Upper lobe of left lung (tissue), 6 donors: ENCODE measurements at places on chromosomes 1 and 21. TPM values are rescaled to one million over a fixed set of nuclear protein-coding genes. Genes with fewer than 3 reads are reported as not detected.
A peak's percentile ranks its signal among the peaks of the same experiment; 100 is the strongest.

DNA sequence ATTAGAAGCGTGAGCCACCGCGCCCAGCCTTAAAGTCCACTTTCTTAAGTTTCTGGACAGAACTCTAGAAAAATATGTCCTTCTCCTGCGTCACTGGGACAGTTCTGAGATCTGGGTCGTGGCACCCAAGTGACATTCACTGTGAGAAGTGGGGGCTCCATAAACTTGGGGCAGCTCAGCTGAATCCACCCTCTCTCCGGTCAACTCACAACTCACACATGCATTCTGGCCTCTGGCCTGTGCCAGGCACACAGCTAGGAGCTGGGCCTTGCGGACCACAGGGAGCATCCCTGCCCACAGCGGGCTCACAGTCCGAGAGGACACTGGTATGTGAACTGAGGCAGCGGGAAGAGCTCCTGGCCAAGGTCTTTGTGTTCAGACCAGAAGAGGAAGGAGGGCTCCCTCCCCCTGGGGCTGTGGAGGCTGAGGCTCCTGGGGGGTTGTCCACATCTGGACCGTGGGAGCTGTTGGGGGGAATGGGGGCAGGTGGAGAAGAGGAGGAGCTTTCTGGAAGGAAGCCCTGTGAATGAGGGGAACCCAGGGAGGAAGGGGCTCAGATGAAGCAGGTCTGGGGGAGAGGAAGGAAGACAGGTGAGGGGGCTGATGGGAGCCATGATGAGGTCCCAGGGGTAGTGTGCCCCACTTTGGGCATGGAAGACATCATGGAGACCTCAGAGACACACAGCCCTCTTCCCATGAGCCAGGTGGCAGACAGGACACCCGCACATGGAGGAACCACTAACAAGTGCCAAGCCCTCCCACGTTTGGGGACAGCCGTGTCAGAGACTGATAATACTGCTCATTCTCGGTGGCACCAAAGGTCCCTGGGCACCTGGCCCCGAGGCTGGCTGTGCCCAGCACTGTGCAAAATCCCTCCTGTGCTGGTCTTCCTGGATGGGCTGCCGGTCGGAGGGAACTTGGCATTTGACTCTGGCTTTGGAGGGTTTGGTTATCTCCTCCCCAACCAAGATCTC is 191.0 kb upstream of the VAMP3 start:
- no peak overlapping the region for H3K27ac ChIP-seq
- no peak for DNase-seq
- no peak overlapping the region for H3K4me3 ChIP-seq
- H3K36me3 ChIP-seq, result no peaks in the 10 kb centered on the region

DNA sequence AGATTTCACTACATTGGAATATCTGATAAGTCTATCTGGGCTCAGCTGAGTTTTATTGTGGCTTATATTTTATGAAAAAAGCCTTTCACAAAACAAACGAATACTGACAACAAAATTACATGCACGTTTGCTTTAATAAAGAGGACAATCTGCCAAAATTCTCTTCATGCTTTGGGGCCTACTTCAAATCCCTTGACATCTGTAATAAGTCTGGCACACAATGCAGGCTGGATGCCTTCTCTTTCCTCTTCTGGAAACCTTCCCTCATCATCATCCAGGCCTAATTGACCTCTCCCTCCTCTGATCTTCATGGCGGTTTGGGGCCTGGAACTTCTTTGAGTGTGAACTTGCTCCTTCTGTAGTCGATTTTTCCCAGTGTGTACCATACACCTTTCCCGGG is 70.3 kb downstream of the MAP10 start:
- no peak for DNase-seq
- H3K27me3 ChIP-seq, result no peaks in the 10 kb centered on the region
- no peak overlapping the region for H3K27ac ChIP-seq
- no peaks in the 10 kb centered on the region for H3K36me3 ChIP-seq

- no peaks in the 10 kb centered on the region for H3K4me1 ChIP-seq
- H3K36me3 ChIP-seq, result no peaks in the 10 kb centered on the region
- H3K27ac ChIP-seq, result no peak overlapping the region
- H3K27me3 ChIP-seq, result no peaks in the 10 kb centered on the region
- H3K4me3 ChIP-seq, result no peak overlapping the region
Measured at GRCh38 chr21:33011462-33011861, 14.3 kb upstream of the OLIG2 start.

- no peaks in the 10 kb centered on the region for H3K4me1 ChIP-seq
- no peak overlapping the region for H3K27ac ChIP-seq
- no peaks in the 10 kb centered on the region for H3K36me3 ChIP-seq
- no peaks in the 10 kb centered on the region for H3K27me3 ChIP-seq
- DNase-seq, result no peak
- H3K4me3 ChIP-seq, result no peak overlapping the region
Measured at GRCh38 chr21:37593740-37594471, 227.3 kb downstream of the DYRK1A start.

Gene TNFAIP8L2
- total RNA-seq, result 19.1 TPM

Gene NEK2
- not detected for total RNA-seq

Gene TFF1
- not detected for total RNA-seq

Gene KCNQ4
- total RNA-seq, result 0.60 TPM

Gene CD1E
- 2.1 TPM for total RNA-seq

- H3K27me3 ChIP-seq, result no peaks in the 10 kb centered on the region
- DNase-seq, result no peak
- peak overlapping the region; percentile 86 for H3K27ac ChIP-seq
- H3K36me3 ChIP-seq, result no peaks in the 10 kb centered on the region
- no peaks in the 10 kb centered on the region for H3K4me1 ChIP-seq
Measured at GRCh38 chr1:72283022-72283306, 625 bp upstream of the NEGR1 start.

DNA sequence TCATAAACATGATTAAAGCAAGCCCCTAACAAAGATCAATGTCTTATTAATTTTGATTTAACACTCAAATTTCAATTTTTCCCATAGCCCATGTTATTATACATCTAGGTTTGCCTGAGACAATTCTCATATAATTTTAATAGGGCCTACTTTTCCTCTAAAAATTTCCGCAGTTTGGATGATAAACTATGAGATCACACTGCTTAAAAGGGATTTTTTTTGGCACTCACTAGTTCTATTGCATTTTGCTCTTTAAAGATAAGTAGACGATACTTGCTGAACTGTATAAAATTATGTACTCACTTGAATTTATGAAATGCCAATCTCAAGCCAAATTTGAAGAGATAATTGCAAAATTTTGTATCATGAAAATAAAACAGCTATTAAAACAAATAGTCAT is 480.4 kb upstream of the ZRANB2 start:
- H3K27ac ChIP-seq, result no peak overlapping the region
- no peaks in the 10 kb centered on the region for H3K27me3 ChIP-seq
- DNase-seq, result no peak
- peaks cover 3% of the 10 kb centered on the region for H3K4me1 ChIP-seq
- H3K4me3 ChIP-seq, result no peak overlapping the region
- H3K36me3 ChIP-seq, result no peaks in the 10 kb centered on the region

Gene ORC1
- 0.94 TPM for total RNA-seq

DNA sequence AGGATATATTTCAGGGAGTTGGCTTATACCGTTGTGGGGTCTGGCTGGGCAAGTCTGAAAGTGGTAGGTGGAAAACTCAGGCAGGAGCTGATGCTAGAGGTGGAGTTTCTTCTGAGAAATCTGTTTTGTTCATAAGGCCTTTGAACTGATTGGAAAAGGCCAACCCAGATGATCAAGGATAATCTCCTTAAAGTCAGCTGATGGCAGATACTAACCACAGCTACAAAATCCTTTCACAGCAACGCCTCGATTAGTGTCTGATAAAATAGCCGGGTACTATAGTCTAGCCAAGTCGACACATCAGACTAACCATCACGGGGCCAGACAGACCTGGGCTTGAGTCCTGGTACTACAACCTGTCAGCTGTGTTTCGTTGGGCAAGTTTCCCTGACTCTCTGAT is 21.4 kb downstream of the OPRD1 start:
- no peak overlapping the region for H3K4me3 ChIP-seq
- no peaks in the 10 kb centered on the region for H3K4me1 ChIP-seq
- H3K36me3 ChIP-seq, result no peaks in the 10 kb centered on the region
- DNase-seq, result no peak
- no peaks in the 10 kb centered on the region for H3K27me3 ChIP-seq
- H3K27ac ChIP-seq, result no peak overlapping the region

DNA sequence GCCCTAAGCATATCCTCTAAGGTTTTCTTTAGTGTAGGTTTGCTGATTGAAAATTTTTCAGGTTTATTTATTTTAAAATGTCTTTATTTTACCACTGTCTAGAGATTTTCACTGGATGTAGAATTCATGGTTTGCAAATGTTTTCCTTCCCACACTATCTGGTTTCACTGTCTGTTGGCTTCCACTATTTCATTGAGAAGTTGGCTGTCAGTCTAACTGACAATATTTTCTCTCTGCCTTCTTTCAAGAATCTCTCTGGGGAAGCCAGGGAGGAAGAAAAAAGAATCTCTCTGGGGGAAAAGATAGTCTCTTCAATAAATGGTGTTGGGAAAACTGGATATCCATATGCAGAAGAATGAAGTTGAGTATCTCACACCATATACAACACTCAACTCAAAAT is 226.0 kb downstream of the COP1 start:
- no peaks in the 10 kb centered on the region for H3K4me1 ChIP-seq
- DNase-seq, result no peak
- H3K36me3 ChIP-seq, result no peaks in the 10 kb centered on the region
- H3K27ac ChIP-seq, result no peak overlapping the region
- H3K4me3 ChIP-seq, result no peak overlapping the region

DNA sequence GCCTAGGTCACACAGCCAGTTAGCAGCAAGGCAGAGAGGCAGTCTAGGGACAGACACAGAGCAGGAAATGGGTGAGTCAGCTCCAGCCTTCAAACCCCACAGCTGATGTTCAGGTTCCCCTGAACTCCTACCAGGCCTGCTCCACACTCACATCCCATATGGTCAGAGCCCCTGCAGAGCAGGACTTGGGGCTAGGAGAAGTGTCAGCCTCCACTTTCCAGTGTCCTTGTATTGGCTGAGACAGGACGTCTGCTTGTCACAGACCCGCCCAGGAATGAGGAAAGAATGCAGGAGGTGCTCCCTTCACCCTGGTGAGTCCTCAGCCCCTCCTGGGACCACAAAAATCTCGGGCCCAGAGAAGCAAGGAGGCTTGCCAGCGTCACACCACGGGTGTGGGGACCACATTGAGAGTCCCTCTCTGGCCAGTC is 92.5 kb downstream of the LACTBL1 start:
- no peak overlapping the region for H3K27ac ChIP-seq
- H3K4me1 ChIP-seq, result no peaks in the 10 kb centered on the region
- H3K36me3 ChIP-seq, result no peaks in the 10 kb centered on the region

DNA sequence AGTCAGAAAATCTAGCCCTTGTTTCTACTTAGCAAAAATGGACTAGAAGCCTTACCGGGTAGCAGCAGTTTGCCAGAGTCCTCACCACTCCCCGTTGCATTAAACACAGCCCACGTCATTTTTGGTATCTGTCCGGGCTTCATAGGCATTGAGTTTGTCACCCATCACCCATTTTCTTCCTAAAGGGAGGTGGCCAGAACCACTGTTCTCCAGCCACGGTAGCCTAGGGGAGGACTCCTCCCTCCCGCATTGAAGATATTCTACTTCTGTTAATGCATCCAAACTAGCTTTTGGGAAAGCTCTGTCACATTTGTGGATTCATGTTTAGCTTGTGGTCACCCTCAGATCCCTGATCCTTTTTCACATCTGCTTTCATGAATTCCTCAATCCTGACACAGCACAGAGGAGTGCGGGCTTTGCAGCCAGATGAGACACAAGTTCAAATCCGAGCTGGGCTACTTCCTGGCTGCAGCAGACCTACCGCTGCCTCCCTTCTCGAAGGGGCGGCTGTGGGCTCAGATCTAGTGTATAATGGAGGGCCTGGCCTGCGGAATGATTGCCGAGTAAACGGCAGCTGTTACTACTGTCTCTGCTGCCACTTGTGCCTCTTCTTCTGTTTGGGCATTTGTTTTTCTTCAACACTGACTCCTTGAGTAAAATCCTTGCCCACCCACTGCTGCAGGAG is 63.2 kb upstream of the EFHD2 start:
- no peak overlapping the region for H3K27ac ChIP-seq
- H3K4me3 ChIP-seq, result no peak overlapping the region
- no peaks in the 10 kb centered on the region for H3K36me3 ChIP-seq
- no peaks in the 10 kb centered on the region for H3K27me3 ChIP-seq
- DNase-seq, result no peak
- H3K4me1 ChIP-seq, result no peaks in the 10 kb centered on the region
